ENCODE measurements at places on chromosomes 6 and 20.

GRCh38 chr20:20487811-20488210 is 119.9 kb downstream of the INSM1 start:
- DNase-seq, result no peak

DNA sequence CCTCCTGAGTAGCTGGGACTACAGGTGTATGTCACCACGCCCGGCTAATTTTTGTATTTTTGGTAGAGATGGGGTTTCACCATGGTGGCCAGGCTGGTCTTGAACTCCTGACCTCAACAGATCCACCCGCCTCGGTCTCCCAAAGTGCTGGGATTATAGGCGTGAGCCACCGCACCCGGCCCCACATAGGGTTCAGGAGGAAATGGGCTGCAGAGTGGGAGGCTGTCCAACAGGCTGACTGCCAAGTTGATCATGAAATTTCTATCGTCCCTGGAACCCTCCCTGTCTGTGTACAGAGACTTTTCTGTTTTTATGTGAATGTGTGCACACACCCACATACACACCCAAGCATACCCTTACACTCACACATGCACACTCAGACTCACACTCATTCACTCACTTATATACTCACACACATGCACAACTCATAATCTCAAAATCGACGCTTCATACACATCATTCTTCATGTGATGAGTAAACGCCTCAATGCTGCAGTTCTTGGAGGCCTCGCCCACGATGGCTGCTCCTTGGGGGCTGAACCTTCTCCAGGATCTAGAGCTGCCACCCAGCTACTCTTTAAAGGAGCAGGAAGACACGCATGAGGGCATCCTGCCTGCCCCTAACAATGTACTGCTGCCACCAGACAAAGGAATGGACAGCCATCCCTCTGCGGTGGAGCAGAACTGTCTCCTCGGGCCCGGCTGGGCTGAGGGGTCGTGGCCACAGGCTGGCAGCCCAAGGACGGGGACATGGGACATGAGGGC is 35.6 kb downstream of the SUN5 start:
- DNase-seq, result peak; percentile 74

GRCh38 chr6:120355822-120356221 is 978.5 kb downstream of the TBC1D32 start:
- DNase-seq, result no peak

DNA sequence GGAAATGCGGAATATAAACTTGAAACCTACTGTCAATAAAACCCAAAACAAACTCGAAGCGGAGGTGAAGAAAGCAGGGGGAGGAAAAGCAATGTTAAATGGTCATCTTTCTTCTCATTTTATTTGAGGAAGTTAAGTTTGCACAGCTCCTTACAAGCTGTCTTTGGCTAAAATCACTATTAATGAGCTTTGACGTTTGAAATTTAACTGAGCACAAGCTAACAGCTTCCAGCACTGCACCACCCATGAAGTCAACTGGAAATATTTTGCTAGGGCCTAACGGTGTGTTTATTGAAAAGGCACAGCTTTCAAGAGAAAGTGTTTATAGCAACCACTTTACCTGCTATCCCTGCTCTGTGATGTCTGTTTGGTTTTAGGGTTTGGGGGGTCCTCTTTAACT is 103.8 kb downstream of the PKHD1 start:
- no peak for DNase-seq

- no peak for DNase-seq
Measured at GRCh38 chr6:48184648-48185047, 73.7 kb upstream of the PTCHD4 start.

DNA sequence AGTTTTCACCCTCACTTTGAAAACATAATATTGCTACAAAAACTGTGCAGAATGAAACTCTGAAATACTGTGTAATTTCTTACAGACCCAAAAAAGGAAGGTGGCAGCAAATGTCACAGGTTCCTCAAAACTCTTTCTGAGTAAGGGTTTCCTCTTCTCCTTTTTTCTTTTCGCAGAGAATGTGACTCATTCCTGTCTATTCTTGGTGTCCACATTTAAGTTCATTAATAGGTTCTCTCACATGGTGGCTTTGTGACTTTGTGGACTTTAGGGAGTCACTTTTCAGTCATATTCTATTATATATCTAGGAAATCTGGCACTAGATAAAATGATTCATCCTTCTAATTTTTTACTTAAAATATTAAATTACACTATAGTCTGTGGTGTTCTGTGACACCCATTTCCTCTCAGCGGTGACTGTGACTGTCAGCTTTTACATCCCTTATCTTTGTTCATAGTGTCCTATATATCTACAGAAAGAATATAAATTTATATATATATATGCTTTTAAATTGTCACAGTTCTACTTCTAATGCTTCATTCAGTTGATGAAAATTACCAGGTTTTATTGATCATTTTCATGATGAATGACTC is 126.8 kb upstream of the HCRTR2 start:
- DNase-seq, result no peak

DNA sequence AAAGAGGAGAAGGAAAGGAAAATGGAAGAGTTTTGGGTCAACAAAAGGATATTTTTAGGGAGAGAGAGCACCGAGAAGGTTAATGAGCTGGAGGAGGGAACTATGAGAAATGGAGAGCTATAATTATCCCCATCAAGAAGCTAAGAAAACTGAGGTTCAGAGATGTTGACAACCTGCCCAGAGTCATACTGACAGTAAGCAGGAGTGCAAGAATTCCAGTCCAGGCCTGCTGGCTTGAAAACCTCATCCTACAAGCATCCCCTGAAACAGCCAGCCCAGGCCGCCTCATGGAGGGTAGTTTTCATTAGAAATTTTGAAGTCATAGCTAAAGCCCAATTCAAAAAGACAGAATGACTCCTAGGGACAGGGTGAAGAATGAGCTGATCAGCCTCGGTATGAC is 172.1 kb upstream of the LRFN2 start:
- no peak for DNase-seq

GRCh38 chr20:14643556-14643955 is 306.1 kb upstream of the FLRT3 start:
- no peak for DNase-seq

DNA sequence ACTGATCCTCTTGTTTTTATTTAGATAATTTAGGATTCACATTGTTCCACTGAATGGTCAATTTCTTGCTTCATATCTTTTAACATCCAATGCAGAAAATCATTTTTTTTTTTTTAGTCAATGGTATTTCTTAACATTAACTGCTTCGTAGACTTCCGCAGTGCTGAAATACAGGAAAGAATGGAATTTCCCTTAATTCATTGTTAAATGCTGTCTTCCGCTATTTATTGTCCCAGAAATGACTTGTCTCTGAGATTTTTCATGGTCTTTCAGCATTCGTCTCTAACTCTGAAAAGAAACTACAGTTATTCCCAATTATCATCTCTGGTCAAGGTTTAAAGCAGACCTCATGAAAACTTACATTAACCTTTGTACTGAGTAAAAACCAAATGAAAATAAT is 1029.1 kb upstream of the MANEA start:
- DNase-seq, result no peak

- no peak for DNase-seq
Measured at GRCh38 chr6:71412559-71413140, 124.0 kb downstream of the OGFRL1 start.

GRCh38 chr20:13715171-13715570 is 69.5 kb downstream of the ESF1 start:
- DNase-seq, result no peak

- DNase-seq, result no peak
Measured at GRCh38 chr6:41652866-41653652, 14.8 kb downstream of the MDFI start.

- no peak for DNase-seq
Measured at GRCh38 chr6:149450679-149451375, 34.0 kb downstream of the ZC3H12D start.

DNA sequence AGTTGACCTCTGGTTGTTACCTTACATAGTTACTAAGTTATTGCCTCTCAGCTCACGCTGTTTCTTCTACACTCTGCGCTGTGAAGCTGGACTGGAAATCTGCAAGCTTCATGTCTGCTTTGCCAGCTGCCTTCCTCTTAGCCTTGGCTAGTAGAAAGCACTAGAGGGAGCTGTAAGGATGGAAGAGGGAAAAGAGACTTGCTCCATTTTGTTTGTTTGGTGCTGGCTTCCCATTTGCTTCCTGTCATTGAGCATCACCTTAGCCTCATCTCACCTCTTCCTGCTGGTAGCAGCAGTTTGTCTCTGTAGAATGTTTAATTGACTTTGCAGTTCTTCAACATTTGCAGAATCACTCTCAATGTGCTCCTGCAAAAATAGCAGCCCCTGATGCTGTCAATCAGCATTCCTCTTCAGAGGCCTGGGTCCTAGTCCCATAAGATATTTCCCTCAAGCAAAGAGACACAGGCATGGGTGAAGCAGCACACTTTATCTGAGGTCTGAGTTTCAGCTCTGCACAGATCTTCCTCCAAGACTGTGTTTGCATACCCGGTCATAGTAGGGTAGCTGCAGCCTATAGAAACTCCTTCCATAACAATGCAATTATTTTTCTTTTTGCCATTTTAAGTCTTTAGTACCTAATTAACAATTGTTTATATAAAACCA is 302.2 kb upstream of the EPHA7 start:
- DNase-seq, result no peak

GRCh38 chr6:168022488-168023321 is 25.2 kb downstream of the KIF25 start:
- DNase-seq, result peak; percentile 62

DNA sequence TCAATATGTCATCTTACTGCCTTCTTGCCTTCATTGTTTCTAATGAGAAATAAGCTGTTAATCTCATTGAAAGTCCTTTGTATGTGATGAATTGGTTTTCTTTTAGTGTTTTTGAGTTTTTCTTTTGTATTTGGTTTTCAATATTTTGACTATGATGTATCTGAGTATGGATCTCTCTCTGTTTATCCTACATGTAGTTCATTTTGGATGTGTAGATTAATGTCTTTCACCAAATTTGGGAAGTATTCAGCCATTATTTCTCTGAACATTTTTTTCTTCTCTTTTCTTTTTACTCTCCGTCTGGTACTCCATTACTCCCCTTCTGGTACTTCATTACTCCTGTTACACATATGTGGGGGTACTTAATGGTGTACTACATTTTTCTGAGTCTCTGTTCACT is 337.0 kb upstream of the RNF24 start:
- DNase-seq, result no peak

- DNase-seq, result no peak
Measured at GRCh38 chr6:143039548-143039947, 21.1 kb upstream of the AIG1 start.

GRCh38 chr20:24955045-24955444 is 6.0 kb downstream of the CST7 start:
- DNase-seq, result no peak

Data from vagina (tissue), 2 donors.